ENCODE measurements at places on chromosomes 11 and 22.

GRCh38 chr11:31806928-31807798 is 4.0 kb downstream of the PAX6 start:
- DNase-seq, result peak; percentile 47

- DNase-seq, result no peak
These were observed 133.1 kb upstream of the TBCEL start for GRCh38 chr11:120890609-120891320.

- peak; percentile 48 for DNase-seq
These were observed 620 bp downstream of the EFEMP2 start for GRCh38 chr11:65871811-65872548.

DNA sequence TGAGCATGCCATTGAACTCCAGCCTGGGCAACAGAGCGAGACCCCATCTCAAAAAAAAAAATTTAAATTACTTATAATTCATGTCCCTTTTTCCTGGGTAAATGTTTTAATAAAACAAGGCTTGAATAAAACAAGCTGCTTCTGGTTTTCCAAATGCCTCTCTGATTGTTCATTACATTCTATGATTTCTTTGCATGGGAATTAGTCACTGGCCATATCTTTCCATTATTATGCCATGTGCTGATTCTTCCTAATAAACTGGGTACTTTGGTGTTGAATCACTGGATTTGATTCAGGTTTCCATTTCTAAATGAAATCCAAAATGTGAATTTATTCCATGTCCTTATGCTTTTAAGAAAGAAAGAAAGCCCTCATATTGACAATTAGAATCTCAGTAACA is 42.6 kb downstream of the ZNF215 start:
- DNase-seq, result no peak

DNA sequence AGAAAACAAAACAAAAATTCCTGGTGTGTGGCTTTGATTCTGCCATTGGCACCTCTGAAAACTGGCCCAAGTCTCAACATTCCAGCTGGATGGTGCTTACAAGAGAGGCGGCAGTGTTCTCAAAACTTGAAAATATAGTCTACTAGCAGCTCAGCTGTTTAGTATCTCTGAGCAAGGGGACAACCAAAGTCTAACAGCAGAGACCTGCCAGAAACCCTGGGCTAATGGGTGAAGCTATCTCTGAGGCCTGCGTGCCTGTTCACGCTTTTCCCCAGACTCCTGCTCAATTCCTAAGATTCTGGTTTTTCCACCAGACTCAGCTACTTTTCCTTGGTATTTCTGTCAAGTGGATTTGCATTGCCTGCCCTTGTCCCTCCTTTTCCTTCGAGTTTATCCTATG is 17.9 kb downstream of the TMEM218 start:
- DNase-seq, result no peak

- DNase-seq, result peak; percentile 53
These were observed 135.6 kb downstream of the ST3GAL4 start for GRCh38 chr11:126491092-126491491.

- DNase-seq, result no peak
These were observed 1.2 kb downstream of the BIRC3 start for GRCh38 chr11:102318469-102318868.

- peak; percentile 65 for DNase-seq
These were observed 35.5 kb downstream of the PIWIL4 start for GRCh38 chr11:94602430-94603372.

GRCh38 chr11:8105666-8106065 is 24.7 kb downstream of the TUB start:
- no peak for DNase-seq

DNA sequence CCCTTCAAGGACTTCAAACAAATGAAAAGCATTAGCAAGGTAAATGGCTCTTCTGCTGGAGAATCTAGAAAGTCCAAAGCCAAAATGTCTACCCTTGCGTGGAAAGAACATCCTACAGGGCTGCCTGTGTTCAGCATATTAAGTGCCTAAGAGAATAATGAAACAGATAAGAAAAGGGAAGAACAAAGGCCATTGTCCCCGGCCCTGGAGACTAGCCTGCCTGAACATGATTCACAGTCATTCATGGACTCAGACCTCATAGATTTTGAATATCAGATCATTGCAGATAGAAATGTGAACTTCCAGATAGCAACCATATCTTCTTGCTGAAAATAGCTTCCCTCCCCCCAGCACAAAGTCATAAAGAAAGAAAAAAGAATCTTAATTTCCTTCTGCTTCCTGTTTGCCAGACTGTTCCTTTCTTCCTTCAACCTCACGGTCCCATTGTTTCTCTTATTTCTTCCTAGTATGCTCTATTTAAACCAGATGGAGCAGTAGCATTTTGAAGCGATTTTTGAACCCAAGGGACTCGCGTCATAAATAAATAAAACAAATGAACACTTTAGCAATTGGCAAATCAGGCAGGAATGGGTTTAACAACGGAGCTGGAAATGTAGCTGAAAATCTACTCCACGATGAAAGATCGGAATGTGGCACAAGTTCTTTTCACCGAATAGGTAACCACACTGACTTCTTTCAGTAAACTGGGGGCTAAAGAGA is 408.2 kb upstream of the CCDC90B start:
- DNase-seq, result no peak

DNA sequence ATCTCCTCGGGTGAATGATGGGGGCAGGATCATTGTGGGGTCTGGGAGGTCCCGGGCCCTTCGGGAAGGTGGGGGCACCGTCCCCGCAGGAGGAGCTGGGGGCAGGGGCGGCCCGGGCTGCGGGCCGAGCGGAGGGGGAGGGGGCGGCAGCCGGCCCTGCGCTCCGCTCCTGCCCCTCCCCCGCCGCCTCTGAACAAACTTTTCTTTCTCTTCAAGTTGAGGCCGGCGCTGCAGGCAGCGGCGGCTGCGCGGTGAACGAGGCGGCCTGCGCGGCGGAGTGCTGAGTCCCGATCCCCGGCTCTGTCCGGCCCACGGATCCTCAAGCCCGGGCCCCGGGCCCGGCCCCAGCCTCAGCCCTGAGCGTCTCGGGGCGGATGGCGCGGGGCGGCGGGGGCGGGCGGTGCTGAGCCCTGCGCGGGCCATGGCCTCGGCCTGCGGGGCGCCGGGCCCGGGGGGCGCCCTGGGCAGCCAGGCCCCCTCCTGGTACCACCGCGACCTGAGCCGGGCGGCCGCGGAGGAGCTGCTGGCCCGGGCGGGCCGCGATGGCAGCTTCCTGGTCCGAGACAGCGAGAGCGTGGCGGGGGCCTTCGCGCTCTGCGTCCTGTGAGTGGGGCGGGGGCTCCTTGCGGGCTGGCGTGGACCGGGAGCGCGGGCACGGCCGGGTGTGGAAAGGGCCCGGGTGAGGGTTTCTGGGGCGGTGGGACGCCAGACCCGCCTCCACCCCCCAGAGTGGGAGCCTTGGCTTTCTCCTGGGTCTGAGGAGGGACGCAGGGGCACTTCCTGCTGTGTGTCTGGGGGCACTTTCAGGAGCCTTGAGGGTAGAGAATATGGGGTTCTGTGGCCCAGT is at the start of gene INPPL1:
TSS of gene INPPL1 (plus strand) at position 204 of the 847 bp plus-strand sequence. CDS start at position 422, 218 bp downstream.
- DNase-seq, result peak; percentile 57

DNA sequence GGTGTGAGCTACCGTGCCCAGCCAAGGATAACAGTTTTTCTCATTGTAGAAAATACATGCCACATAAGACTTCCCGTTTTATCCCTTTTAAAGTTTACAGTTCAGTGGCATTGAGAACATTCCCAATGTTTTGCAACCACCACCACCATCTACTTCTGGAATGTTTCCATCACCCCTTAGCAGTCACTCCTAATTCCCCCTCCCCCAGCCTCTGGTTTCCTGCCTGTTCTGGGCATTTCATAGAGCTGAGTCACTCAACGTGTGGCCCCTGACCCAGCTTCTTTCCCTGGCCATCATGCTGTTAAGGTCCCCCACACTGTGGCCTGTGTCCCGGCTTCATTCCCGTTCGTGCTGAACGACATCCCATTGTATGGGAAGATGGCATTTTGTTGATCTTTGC is 30.7 kb downstream of the FGF4 start:
- peak; percentile 84 for DNase-seq

- no peak for DNase-seq
These were observed 89.3 kb downstream of the GRIA4 start for GRCh38 chr11:105699203-105699602.

DNA sequence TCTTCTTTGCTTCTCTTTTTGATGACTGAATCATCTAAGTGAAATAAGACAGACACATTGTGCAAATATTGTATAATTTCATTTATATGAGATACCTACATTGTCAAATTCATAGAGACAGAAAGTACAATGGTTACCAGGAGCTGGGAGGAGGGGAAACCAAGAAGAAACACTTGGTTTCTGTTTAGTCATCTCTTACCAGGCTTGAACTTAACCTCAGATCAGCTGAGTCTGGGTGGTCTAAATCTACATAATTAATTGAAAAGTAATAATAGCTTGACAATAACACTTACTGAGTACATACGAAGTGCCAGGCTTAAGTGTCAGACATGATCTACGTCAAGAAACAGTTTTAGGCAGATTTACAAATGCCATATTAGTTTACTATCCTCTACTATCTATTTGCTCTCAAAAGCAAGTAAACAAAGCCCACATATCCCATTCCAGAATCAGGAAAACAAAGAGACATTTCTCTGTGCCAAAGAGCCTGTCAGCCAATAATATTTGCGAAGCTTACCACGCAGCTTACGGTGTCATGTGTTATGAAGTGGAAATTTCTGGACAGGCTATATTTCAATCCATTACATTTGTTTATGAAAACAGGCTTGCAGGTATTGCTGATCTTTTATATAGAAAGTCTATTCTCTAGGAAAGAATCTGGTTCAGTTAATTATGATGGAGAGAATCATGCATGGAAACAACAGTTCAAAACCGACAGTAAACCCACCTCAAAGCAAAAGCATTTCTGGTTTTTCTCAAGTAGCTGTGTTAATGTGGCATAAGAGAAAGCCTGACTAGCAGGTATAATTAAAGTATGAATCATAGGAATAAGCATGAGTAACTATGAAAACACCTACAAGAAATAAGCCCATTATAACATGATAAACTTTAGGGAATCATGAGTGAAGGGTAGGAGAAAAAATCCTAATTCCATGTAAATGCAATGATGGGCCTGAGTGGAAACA is 2.7 kb upstream of the ARHGAP42 start:
- no peak for DNase-seq

DNA sequence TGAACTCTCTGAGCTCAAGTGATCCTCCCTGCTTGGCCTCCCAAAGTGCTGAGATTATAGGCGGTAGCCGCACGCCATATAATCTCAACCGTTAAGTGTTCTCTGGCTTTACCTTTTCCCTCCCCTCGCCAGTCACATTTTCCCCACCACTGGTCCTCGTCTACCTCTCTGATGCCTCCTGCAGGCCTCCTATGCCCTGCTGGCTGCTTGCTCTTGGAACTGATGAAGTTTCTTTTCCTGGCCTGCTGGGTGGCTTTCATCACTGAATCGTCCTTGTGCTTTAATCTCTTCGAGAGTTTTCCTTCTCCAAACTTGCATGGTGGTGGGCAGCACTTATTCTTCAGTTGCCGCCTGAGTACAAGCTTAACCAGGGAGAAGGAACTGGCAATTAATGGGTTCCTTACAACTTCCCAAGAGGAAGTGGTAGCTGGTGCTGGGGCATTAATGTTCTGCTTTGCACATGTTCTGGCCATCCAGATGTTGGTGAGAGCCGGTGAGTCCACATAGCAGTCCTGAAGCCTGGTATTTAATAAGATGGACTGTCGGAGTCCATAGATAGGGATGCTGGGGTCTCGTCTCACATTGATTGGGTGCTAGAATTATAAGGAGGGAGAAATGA is 1.3 kb downstream of the C22orf31 start:
- DNase-seq, result peak; percentile 28

- DNase-seq, result no peak
These were observed 207.0 kb downstream of the DDX10 start for GRCh38 chr11:108871867-108872266.

DNA sequence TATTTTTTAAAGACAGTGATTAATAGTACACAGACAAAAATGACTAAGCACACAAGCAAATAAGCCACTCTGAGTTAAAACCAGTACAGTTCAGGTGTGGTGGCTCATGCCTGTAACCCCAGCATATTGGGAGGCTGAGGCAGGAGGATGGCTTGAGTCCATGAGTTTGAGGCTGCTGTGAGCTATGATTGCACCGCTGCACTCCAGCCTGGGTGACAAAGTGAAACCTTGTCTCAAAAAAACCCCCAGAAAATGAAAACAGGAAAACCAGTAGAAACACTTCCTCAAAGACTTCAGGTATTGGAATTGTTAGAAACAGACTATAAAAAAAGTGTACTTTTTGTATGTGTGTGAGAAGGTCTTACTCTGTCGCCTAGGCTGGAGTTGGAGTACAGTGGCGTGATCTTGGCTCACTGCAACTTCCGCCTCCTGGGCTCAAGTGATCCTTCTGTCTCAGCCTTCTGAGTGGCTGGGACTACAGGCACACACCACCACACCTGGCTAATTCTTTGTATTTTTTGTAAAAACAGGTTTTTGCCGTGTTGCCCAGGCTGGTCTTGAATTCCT is 33.0 kb downstream of the PPP6R2 start:
- DNase-seq, result no peak

DNA sequence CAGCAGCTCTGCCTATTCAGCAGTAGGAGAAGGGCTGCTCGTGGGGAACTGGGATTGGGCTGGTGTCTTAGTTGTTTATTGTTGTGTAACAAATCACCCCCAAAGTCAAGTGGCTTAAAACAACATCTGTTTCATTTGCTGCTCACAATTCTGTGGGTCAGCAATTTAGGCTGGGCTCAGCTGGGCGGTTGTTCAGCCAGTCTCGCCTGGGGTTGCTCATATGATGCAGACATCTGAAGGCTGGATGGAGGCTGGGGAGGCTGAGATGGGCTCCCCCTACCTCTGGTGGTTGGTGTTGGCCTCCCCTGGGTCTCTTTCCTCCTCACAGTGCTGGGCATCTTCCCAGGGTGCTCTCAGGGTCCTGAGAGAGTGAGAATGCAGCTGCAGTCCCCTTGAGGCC is 43.3 kb upstream of the PARVG start:
- DNase-seq, result no peak

GRCh38 chr11:41099654-41100053 is 359.8 kb downstream of the LRRC4C start:
- DNase-seq, result no peak

DNA sequence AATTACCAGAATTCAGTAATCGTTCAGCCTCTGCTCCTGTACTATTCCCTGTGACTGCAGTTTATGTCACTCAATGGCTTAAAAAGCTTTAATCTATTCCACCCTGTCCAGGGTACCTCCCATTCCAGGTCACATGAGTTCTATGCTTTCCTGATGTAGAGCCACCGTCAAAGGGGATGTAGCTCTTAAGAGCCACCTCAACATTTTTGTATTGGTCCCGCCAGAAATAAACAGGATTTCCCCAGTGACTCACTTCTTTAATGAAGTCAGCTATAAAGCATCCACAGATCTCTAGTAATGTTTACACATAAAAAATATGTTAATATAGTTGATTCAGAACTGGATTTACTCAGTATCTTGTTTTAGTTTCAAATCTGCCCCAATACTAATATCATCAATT is 1.3 kb upstream of the OR8D1 start:
- DNase-seq, result no peak
